ENCODE measurements at places on chromosomes 4 and X.

DNA sequence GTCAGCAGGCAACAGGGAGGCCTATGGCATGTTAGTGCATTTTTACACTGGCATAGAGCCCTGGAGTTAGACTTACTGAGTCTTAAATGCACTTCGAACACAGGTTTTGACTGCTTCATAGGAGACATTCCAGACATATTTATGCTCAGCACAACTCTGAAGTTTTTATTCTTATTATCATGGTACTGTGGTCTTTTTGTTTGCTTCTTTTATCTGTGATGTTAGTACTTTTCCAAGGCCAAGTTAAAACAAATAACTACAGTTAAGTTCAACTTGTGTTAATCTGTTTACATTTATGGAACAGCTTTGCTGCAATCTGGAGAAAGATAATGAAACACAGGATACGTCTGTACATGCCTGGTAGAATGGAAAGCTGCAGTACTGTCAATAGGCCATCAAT lies 76.5 kb downstream of the COL4A5 start:
- no peak for DNase-seq

DNA sequence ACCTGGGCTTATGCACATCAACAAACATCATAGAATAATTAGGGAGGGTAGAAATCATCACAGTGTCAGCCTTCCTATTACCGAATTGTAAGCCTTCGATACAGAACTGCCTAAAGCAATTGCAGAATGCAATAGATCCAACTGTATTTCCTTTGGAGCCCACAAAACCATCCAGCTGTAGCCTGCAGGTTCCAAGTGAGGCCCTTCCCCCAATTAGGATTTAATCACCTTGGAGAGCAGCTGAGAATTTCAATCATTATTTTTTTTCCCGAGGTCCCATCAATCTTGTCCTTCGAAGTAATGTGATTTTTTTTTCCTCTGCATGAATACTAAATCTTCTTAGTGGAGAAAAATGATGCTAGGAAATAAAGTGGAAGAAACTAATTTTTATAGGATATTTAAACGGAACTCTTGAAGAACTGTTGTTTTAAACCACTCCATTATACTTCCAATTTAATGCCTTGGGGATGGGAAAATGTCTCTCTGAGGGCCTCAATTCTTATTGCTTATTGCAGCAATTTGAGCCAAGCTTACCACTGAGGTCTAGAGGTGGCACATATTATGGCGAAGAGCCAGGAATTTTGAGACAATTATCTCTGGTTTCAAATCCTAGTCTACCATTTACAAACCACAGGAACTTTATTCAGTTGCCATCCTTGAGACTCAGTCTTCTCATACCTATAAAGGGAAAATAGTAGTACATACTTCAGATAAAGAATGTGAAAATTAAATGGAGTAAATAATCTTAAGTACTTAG lies 953.4 kb upstream of the IGFBP7 start:
- no peak for DNase-seq

- no peak for DNase-seq
Observed at GRCh38 chrX:146707781-146708180, 101.8 kb upstream of the CXorf51B start.

DNA sequence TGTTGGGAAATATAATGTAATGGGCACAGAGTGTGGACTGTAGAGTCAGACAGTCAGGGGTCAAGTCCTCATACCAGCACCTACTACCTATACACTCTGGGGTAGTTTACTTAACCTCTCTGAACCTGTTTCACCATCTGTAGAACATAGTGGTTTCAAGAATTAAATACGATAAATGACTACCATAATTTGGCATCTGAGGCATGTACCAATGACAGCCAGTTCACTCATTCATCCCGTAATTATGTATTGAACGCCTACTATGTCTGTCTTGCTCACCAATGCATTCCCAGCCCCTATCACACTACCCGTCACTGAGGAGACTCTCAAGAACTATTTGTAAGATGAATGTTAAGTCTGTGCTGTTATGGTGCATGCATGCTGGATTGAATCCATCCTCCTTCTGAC lies 2.0 kb upstream of the FGB start:
- DNase-seq = no peak

- no peak for DNase-seq
Observed at GRCh38 chr4:37830640-37831039, 4.2 kb downstream of the PGM2 start.

DNA sequence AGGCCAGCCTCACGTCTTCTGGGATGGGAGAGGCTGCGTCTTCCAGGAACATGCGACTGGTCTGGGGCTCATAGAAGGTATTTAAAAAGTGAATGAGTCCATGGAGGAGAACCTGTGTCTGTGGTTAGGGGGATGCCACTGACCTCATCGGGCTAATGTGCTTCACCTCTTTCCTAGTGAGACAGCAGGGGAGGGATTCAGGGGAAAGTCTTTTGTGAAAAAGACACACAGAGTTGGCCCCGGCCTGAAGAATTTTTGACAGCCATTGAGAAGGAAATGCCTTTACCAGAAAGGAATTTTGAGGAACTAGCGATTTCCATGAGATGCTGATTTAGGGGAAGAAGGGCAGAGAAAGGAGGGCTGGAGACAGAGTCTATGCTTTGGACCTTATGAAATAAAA lies 11.0 kb upstream of the C4orf50 start:
- no peak for DNase-seq

- no peak for DNase-seq
Observed at GRCh38 chr4:26529479-26529878, 39.2 kb upstream of the CCKAR start.

DNA sequence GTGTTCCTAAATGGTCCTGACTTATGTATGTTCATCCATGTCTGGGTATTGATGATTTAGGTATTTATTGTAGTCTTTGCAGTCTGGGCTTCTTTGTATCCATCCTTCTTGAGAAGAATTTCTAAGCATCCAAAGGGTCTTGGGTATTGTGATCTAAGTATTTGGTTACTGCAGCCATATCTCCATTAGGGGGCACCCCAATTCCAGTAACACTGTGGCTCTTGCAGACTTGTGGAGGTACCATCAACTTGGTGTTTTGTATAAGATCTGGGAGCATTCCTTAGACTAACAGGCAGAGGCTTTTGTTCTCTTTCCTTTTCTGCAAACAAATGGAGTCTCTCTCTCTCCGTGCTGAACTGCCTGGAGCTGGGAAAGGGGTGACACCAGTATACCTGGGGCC lies 113.7 kb upstream of the NEXMIF start:
- DNase-seq = no peak

DNA sequence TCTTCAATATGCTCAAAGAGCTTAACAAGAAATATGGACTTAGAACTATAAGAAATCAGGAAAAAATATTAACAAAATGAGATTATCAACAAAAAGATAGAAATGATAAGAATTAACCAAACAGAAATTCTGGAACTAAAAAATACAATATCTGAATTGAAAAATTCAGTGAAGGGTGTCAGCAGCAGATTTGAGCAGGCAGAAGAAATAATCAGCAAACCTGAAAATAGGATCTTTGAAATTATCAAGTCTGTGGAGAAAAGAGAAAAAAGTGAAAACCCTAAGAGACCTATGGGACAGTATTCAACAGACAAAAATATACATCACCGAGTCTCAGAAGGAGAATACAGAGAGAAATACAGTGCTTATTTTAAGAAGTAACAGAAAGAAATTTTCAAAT lies 877.8 kb upstream of the AGA start:
- no peak for DNase-seq

DNA sequence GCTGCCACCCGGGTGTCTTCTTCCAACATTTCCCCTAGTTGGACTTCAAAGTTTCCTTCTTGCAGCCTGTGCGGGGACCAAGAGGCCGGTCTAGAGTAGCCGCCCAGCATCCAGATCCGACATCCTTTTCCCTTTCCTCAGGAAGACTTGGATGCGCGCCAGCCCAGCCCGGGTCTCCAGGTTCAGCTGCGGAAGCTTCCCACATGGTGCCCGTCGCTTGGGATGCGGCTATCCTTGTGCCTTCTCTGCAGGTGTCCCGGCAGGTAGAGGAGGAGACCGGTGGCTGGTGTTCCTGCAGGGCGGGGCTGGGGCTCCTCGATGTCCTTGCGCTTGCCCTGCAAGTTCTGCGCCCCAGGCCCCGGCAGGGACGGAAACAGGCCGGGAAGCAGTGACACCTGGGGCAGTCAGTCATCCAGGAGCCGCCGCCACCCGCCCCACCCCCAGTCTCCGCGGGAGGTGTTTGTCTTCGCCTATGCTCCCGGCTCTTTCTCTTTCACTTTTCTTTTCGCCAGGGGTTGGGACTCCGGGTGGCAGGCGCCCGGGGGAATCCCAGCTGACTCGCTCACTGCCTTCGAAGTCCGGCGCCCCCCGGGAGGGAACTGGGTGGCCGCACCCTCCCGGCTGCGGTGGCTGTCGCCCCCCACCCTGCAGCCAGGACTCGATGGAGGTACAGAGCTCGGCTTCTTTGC lies at the start of gene IL15:
IL15 (plus strand) TSS at position 502 of the 689 bp plus-strand sequence. CDS start 82,882 bp downstream, outside the sequence.
- peak; percentile 60 for DNase-seq

GRCh38 chr4:169345316-169345721 lies 74.6 kb upstream of the SH3RF1 start:
- DNase-seq = no peak

GRCh38 chr4:185283723-185284122 lies 74.3 kb downstream of the SNX25 start:
- no peak for DNase-seq

DNA sequence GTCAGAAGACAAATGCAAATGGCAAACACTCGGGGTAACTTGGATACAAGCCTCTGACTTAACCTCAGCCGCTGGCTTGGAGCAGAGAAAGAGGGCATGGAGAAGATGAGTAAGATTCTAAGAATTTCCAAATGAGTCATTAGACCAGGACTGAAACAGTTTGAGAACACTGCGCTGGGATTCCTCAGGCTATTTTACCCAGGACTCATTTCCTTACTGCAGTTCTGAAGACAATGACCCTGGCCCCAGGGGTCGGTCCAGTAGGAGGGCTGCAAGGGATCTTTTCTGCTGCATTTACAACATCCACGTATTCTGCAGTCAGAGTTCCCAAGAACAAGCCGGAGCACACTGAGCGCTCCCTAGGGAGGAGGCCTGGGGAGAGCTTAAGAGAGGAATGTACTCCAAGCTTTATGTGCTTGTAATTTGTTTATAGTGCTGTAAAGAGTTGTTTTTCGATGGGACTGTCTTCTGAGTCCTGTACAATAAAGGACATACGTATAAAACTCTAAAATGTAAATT lies 27.3 kb upstream of the SORBS2 start:
- DNase-seq = no peak

DNA sequence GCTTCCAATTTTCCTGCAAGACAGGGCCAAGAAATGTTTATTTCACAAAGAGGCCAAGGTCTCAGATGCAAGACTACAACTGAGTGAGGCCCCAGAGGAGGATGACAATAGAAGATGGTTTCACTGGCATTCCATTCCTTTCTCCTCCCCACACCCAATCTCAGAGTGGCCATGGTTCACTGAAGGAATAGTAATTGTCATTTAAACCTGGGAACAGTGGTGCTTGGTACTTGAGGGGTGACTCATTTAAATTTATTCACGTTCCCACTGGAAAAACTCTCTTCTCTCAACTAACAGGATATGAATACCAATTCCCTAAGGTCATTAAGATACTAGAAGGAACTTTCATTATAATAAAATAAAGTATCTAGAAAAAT lies 35.3 kb upstream of the CXCL8 start:
- no peak for DNase-seq

DNA sequence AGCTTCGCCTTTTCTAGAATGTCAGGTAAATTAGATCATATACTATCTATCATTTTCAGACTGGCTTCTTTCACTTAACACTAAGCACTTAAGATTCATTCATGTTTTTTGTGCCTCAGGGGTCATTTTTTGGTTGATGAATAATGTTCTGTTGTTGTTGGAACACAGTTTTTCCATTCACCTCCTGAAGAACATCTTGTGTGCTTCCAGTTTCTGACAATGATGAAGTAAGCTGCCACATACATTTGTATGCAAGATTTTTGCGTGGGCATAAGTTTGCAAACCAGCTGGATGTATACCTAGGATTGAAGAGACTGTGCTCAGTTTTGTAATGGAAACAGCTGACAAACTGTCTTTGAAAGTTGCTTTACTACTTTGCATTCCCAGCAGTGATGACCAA lies 37.6 kb downstream of the MAGEA9 start:
- DNase-seq = no peak

DNA sequence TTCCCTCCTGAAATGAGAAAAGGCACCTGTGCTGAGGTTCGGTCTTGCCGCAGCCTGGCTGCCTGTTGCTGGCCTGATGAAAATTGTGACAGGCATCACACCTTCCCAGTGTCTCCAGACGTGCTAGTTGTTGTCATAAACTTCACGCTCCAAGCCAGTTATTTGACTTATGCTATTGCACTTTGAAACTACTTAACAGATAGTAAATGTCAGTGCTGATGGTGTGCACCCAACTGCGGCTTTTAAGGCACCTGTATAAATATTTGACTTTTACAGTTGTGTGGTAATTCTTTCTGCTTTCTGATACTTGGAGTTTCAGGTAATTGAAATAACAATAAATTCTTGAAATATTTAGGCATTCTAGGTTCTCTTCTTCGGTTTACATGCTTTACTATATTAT lies 1.8 kb downstream of the WWC2 start:
- DNase-seq = no peak

GRCh38 chr4:186318481-186318880 lies 52.5 kb downstream of the F11 start:
- no peak for DNase-seq

GRCh38 chrX:46860557-46860956 lies 23.7 kb downstream of the RP2 start:
- no peak for DNase-seq

DNA sequence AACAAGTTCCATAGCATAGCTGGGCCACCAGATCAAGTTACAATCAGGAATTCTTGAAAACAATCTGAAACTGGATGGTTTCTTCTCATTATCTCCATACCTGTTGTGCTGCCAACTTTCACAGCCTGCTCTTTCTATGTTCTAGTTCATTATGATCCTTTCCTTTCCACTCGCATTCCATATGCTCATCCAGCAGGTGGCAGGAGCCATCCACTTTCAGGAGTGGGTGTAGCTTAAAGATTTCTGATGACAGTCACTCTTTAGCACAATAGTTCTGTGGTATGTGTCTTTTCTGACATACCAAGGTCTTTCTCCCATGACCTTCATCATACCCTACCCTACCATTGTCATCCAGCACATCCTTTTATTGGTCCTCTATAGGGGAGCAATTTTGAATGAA lies 46.4 kb downstream of the PAGE2 start:
- DNase-seq = peak; percentile 27
